Endothelial cell of umbilical vein (primary cell): ENCODE measurements at places on chromosomes 3 and 15. TPM values are rescaled to one million over a fixed set of nuclear protein-coding genes. Genes with fewer than 3 reads are reported as not detected.

- no peak for DNase-seq
- H3K27me3 ChIP-seq = no peaks in the 10 kb centered on the region
- H3K36me3 ChIP-seq = peaks cover 2% of the 10 kb centered on the region
- no peak overlapping the region for H3K4me3 ChIP-seq
- no peak overlapping the region for H3K27ac ChIP-seq
Measured at GRCh38 chr3:149160754-149161300, 31.4 kb downstream of the HPS3 start.

GRCh38 chr3:43061101-43061895 lies 44.6 kb downstream of the POMGNT2 start:
- no peaks in the 10 kb centered on the region for H3K36me3 ChIP-seq
- DNase-seq = no peak
- H3K4me1 ChIP-seq = no peaks in the 10 kb centered on the region
- H3K4me3 ChIP-seq = no peak overlapping the region
- H3K27ac ChIP-seq = no peak overlapping the region
- peaks cover 2% of the 10 kb centered on the region for H3K27me3 ChIP-seq

BFSP2 gene
- not detected in 2 replicates for total RNA-seq

DNA sequence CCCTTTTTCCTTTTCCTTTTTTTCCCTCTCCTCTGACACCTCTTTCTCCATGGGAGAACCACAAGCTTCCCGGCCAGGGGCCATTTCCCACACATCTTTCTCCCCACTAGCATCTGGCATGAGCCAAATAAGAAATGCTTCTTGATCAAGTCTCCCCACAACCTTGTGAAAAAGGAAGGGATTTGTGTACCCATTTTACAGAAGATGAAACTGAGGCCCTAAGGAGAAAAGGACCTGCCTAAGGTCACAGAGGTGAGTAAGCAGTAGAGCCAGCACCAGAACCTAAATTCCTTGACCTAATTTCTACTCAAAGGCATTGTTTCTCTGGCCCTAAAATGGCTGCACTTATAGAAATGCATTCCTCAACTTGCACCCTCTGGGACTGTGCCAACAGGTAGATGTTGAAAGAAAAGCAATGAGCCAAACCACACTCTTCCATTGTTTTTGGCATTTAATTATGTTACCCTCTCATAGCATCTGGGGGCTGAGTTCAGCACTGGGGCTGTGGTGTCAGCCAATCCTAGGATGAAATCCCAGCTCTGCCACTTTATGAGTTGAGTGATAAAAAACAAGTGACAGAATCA lies 81.7 kb upstream of the TLE3 start:
- H3K4me1 ChIP-seq = no peaks in the 10 kb centered on the region
- DNase-seq = no peak
- H3K27me3 ChIP-seq = no peaks in the 10 kb centered on the region
- H3K36me3 ChIP-seq = no peaks in the 10 kb centered on the region

DNA sequence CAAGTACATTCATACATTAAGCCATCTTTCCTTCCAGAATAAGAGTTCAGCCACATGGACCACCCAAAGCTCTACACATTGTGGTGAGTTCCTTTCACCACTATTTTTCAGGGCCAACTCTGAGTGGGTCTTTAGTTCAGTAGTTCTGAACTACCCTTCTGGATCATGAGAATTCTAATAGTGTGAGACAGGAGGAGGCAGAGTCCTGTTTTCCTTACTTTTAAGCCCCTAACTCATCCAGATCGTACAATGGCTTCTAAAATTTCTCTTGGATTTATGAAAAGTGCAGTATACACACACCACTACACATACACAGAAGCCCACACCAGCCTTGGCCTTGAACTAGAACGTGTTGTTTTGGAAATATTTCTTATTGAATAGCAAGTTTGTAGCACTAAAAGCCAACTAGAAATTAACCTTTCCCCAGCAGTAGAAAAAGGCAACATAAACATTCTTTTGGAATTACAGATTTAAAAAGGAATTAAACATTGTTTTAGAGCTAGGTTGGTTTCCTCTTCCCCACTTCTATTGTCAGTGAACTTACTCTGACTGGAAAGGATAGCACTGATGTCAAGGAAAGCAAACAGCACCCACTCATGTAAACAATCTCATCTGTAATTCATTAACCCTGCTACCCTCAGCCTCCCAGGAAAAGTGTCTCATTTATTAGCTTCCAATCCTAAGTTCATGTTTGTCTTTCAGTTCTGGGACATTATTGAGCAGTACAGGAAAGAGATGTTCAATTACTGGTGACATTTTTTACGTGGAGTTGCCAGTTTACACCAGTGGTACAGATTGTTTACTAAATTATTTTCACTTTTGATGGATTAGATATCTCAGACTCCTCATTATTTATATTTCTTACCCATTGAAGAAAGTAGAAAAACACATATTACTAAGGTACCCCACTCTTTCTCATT lies 95.7 kb upstream of the AGTR1 start:
- no peak for DNase-seq
- no peaks in the 10 kb centered on the region for H3K4me1 ChIP-seq
- no peak overlapping the region for H3K4me3 ChIP-seq
- no peaks in the 10 kb centered on the region for H3K27me3 ChIP-seq

DNA sequence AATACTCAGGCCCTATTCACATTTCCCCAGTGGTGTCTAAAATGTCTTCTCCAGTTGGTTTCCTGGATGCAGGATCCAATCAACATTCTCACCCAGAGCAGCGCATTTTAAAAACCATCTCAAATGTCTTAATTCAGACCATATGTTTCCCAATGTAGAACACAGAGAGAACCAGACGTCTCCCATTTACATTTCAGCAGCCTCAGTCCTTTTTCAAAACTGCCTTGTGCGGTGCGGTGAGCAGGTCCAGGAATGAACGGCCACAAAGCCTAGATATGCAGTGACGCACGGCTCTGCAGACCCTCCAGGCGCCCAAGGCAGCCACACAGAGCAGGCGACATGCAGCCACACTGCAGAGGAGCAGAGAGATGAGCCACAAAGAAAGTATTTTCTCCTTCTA lies 66.1 kb upstream of the MEX3B start:
- H3K27ac ChIP-seq = no peak overlapping the region
- DNase-seq = no peak
- H3K4me1 ChIP-seq = no peaks in the 10 kb centered on the region
- no peaks in the 10 kb centered on the region for H3K27me3 ChIP-seq
- H3K4me3 ChIP-seq = no peak overlapping the region

COL6A5 gene
- not detected in 2 replicates for total RNA-seq

RTP3 gene
- not detected in 2 replicates for total RNA-seq

MORC1 gene
- total RNA-seq = not detected in 2 replicates

DNA sequence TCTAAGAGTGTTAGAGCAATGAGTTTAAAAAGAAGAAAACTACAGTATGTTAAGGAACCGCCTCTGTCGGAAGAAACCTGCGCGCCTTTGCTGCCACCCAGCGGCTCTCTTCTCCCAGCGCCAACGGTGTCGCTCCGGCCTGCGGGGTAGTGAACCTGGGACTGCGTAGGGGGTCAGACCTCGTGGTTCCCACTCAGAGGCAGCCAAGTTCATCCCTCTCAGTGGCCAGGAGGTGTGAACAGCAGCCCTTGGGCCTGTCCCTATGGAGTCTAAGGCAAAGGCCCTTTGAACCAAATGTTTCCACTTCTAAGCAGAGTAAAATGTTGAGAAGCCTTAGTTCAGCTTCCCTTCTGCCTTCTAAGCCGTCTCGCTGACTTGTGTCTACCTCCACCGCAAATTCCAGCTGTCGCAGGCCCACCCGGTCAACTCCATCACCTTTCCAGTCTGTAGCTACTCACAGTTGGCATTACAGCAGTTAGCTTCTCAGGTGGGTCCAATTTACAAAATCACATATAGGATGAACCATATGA lies 980 bp upstream of the RAB27A start:
- H3K27me3 ChIP-seq = no peaks in the 10 kb centered on the region
- H3K27ac ChIP-seq = peak overlapping the region; percentile 60
- H3K4me3 ChIP-seq = peak overlapping the region; percentile 85
- peaks cover 10% of the 10 kb centered on the region for H3K4me1 ChIP-seq
- DNase-seq = peak; percentile 86
- no peaks in the 10 kb centered on the region for H3K36me3 ChIP-seq

GRCh38 chr3:122403489-122403888 lies 12.4 kb downstream of the WDR5B start:
- H3K36me3 ChIP-seq = no peaks in the 10 kb centered on the region
- H3K27ac ChIP-seq = no peak overlapping the region
- no peak for DNase-seq

DNA sequence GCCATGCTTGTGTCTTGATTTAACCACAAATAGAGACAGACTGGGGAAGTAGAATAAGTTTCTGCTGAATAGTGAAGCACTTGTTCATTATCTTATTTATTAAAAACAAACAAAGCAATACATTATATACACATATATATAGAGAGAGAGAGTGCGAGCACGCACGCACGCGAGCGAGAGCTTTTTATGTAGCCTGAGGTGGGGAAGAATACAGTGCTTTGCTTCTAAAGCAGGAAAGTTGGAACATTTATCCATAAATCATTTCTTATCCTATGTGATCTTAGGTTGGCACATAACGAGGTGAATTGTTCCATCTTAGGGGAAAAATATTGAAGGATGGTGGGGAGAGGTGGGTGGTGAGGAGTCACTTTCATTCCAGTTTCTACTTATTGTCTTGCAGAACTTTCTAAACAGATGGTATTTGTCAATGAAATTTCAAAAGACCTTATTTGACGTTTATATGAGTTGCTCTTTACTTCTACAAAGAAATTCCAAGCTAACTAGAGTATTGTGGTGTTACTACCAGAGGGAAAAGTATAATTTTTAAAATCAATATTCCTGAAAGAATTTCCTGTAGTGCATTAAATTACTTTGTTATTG lies 110.0 kb downstream of the ATG7 start:
- no peaks in the 10 kb centered on the region for H3K27me3 ChIP-seq
- H3K27ac ChIP-seq = no peak overlapping the region
- DNase-seq = no peak
- no peaks in the 10 kb centered on the region for H3K36me3 ChIP-seq
- peaks cover 38% of the 10 kb centered on the region for H3K4me1 ChIP-seq
- no peak overlapping the region for H3K4me3 ChIP-seq

- no peaks in the 10 kb centered on the region for H3K36me3 ChIP-seq
- peaks cover 8% of the 10 kb centered on the region for H3K27me3 ChIP-seq
- no peak overlapping the region for H3K4me3 ChIP-seq
- no peak overlapping the region for H3K27ac ChIP-seq
- no peaks in the 10 kb centered on the region for H3K4me1 ChIP-seq
Measured at GRCh38 chr3:122101646-122102045, 46.5 kb downstream of the CD86 start.

DNA sequence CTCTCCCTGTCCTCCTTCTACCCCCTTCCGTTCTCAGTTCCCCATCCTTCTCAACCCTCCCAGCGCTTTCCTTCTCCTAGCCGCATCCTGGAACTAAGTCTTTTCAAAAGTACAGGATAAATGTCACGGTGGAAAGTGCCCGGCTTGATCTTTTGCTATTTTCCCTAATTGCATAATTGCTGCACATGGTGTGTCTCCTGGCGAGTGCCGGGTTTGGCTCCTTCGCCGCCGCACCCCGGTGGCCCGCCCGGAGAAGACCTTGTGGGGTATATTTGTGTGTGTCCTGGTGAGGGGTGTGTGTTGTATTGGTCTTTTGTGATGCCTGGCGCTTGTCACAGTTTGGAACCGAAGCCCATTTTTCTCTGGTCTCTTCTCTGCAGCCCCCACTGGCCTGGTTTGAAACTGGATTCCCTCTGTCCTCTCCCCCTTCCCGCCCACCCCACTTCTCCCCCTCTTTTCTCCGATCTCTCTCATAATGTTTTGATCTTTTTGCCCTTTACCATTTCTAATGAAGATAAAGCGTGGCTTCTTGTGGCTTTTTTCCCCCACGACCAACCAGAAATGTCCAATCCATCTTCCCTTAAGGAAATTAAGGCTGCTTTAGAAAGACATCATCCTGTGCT lies 692 bp downstream of the UBE2E2 start:
- peak overlapping the region; percentile 58 for H3K27ac ChIP-seq
- H3K4me3 ChIP-seq = peak overlapping the region; percentile 95
- H3K36me3 ChIP-seq = no peaks in the 10 kb centered on the region
- DNase-seq = peak; percentile 46
- peaks cover 6% of the 10 kb centered on the region for H3K27me3 ChIP-seq

SAMD7 gene
- total RNA-seq = not detected in 2 replicates

- no peak overlapping the region for H3K27ac ChIP-seq
- no peaks in the 10 kb centered on the region for H3K4me1 ChIP-seq
- no peak for DNase-seq
- H3K36me3 ChIP-seq = no peaks in the 10 kb centered on the region
- no peak overlapping the region for H3K4me3 ChIP-seq
Measured at GRCh38 chr3:101377796-101378195, 57.4 kb upstream of the IMPG2 start.

DNA sequence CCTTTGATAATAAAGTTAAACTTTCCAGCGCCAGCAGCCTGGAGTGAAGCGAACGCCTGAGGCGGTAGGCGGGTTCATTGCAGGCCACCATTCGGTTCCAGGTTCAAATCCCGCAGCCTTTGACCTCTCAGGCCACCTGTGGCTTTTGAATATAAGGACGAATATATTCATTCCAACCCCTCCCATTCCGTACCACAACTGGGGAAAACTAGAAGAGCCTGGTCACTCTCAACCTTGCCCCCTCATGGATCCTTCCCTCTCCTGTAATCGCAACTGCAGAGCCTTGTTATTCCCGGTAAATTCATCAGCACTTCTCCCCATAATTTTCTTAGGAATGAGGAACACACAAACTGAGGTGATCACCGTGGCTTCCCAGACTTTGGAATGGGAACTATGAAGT lies 35.2 kb downstream of the ZIC4 start:
- no peak for DNase-seq
- H3K4me1 ChIP-seq = no peaks in the 10 kb centered on the region
- no peaks in the 10 kb centered on the region for H3K36me3 ChIP-seq
- no peak overlapping the region for H3K4me3 ChIP-seq

SYNPR gene
- total RNA-seq = not detected in 2 replicates

- no peaks in the 10 kb centered on the region for H3K27me3 ChIP-seq
- DNase-seq = no peak
- no peak overlapping the region for H3K27ac ChIP-seq
Measured at GRCh38 chr15:83039206-83039605, 27.8 kb upstream of the C15orf40 start.

RPP25 gene
- 13.7 and 13.8 TPM in 2 replicates for total RNA-seq

GRCh38 chr3:16482770-16483531 lies 30.5 kb downstream of the RFTN1 start:
- no peak overlapping the region for H3K4me3 ChIP-seq
- H3K4me1 ChIP-seq = peaks cover 64% of the 10 kb centered on the region
- no peak overlapping the region for H3K27ac ChIP-seq
- no peak for DNase-seq
- H3K36me3 ChIP-seq = peaks cover 3% of the 10 kb centered on the region
- no peaks in the 10 kb centered on the region for H3K27me3 ChIP-seq

DNA sequence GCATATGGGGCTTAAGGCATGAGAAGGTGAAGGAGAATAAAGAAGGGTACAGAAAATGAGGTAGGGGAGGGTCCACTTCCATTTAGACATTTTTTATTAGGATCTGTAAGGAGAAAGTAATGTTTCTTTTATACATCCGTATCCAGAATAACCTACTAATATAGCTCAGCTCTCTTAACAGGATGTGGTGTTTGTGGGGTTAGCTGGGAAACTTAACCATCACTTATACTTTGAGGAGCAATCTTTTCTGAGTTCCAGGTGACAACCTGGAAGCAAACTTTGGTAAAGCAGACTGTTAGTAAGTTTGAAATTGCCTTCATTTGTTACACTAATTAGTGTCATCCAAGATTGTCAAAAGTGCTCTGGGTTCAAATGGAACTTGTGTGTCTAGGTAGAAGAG lies 36.6 kb downstream of the BUB1B start:
- peaks cover 6% of the 10 kb centered on the region for H3K36me3 ChIP-seq
- H3K27me3 ChIP-seq = no peaks in the 10 kb centered on the region
- H3K4me1 ChIP-seq = no peaks in the 10 kb centered on the region
- no peak overlapping the region for H3K4me3 ChIP-seq
- no peak for DNase-seq
